OCI-LY7 (cell line): ENCODE measurements at places on chromosomes 3 and 15. TPM values are rescaled to one million over a fixed set of nuclear protein-coding genes. Genes with fewer than 3 reads are reported as not detected.

- no peak for DNase-seq
Observed at GRCh38 chr15:92457471-92458041, 63.9 kb downstream of the ST8SIA2 start.

Gene COPB2
- total RNA-seq = 105 and 106 TPM in 2 replicates

- no peak for DNase-seq
Observed at GRCh38 chr3:147387885-147388699, 18.3 kb downstream of the ZIC4 start.

GRCh38 chr3:14145236-14145635, 20.4 kb downstream of the TMEM43 start:
- no peak for DNase-seq

- DNase-seq = no peak
Observed at GRCh38 chr15:101191242-101191641, 60.6 kb downstream of the CHSY1 start.

- DNase-seq = peak; percentile 68
Observed at GRCh38 chr3:158727206-158728060, 4.8 kb downstream of the RARRES1 start.

- DNase-seq = no peak
Observed at GRCh38 chr15:100297812-100298211, 44.0 kb downstream of the ADAMTS17 start.

DNA sequence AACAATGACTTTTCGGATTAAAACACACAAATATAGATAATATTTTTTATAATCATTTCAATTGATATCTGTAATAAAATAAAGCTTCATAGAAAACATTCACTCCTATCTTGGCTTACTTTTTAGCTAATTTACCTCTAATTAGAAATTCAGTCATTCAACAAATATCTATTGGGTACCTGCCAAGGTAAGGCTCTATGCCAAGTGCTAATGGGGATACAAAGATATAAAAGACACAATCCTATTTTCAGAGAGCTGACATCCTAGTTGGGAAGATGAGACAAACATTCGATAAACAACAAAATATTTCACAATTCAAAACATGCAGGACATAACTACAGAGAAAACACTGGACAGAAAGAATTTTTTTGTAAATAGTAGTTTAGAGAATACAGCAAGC, 63.3 kb downstream of the ULK4 start:
- DNase-seq = no peak

DNA sequence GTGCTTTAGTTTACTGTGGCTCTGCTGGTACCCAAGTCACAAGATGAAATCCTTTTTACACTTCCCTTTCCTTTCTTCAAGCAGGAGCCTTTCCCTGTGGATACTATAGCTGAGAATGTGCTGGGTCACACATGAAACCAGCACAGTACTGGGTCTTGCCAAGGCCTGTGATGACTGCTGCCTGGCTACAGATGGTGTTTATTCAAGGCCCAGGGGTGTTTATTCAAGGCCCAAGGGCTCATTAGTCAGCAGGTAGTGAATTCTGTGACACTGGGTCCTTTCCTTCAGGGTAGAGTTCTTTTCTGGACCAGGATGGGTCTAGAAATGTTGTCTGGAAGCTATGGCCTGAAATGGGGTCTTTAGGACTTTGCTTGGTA, 99.4 kb downstream of the SH3GL3 start:
- no peak for DNase-seq

Gene PATL2
- total RNA-seq = 8.6 and 8.8 TPM in 2 replicates

Gene ATP10A
- total RNA-seq = 0.06 TPM in 1 of 2 replicates, not detected in the other

- peak; percentile 66 for DNase-seq
Observed at GRCh38 chr15:88982304-88982945, 69.2 kb upstream of the MFGE8 start.

Gene PCOLCE2
- not detected in 2 replicates for total RNA-seq

Gene C3orf85
- total RNA-seq = not detected in 2 replicates

- DNase-seq = no peak
Observed at GRCh38 chr3:53236112-53236841, 19.5 kb downstream of the TKT start.

- no peak for DNase-seq
Observed at GRCh38 chr3:63954182-63954581, 42.0 kb upstream of the SCAANT1 start.

Gene POPDC2
- total RNA-seq = 0.96 and 1.3 TPM in 2 replicates

- no peak for DNase-seq
Observed at GRCh38 chr3:59726279-59726678, 676.5 kb upstream of the CFAP20DC start.

Gene SPSB4
- total RNA-seq = not detected in 2 replicates

GRCh38 chr3:13087320-13087990, 14.2 kb upstream of the IQSEC1 start:
- peak; percentile 62 for DNase-seq

DNA sequence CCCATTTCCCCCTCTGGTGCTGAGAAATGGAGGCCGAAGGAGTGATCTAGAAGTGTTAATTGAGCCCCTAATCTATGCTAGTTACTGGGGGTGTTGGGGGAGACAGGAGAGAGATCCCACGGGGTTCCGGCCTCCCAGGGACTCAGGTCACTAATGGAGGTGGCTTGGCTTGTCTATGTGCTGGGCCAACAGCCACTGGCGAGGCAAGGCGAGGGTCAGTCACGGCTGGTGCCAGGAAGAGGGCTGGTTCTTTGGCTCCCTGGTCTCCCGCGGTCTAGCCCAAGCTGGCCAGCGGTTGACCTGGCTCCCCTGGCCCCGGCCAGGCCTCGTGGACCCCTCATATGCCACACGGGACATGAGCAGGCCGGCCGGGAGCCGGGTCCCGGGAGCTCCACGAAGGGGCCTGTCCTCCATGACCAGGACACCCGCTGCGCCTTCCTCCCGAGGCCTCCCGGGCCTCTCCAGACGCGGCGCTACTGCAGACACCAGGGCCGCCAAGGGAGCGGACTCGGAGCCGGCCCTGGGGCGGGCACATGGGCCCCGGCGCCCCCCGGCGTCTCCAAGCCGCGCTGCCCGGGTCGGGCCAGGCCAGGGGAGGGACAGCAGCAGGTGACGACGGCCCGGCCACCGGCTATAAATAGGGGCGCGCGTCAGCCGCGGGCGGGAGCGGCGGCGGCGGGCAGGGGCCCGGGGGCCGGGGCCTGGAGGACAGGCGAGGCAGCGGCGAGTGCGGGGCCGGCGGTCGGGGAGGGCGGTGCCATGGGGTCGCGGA, at the start of gene ALPK3:
Gene ALPK3, plus strand, starts transcription at position 663 of the 772 bp plus-strand sequence. Its CDS starts 97 bp downstream, at position 760.
- DNase-seq = no peak

GRCh38 chr3:11703146-11703545, 59.4 kb upstream of the VGLL4 start:
- no peak for DNase-seq

DNA sequence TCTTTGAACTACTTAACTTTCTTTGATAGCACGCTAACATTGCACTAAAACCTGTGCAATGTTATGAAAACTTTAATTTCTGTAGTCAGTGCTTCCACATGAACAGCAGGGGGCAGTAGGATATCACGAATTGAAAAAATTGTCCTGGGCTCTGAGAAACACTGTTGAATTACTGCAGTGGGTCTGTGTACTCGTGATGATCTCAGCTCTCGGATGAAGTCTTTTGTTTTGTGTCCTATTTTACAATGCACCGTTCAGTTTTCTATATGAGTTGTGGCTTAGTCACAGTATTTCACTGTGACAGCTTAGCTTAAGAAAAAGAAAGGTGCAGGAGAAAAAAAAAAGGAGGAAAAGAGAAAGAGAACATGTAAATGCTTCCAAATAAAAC, 141.3 kb upstream of the CCDC54 start:
- peak; percentile 82 for DNase-seq

Gene INKA1
- 7.6 and 7.9 TPM in 2 replicates for total RNA-seq
